Transverse colon (tissue), 4 donors: ENCODE measurements at places on chromosomes 5 and 9. TPM values are rescaled to one million over a fixed set of nuclear protein-coding genes. Genes with fewer than 3 reads are reported as not detected.

- DNase-seq, result no peak
Observed at GRCh38 chr5:12292610-12293204, 388.5 kb upstream of the CTNND2 start.

DNA sequence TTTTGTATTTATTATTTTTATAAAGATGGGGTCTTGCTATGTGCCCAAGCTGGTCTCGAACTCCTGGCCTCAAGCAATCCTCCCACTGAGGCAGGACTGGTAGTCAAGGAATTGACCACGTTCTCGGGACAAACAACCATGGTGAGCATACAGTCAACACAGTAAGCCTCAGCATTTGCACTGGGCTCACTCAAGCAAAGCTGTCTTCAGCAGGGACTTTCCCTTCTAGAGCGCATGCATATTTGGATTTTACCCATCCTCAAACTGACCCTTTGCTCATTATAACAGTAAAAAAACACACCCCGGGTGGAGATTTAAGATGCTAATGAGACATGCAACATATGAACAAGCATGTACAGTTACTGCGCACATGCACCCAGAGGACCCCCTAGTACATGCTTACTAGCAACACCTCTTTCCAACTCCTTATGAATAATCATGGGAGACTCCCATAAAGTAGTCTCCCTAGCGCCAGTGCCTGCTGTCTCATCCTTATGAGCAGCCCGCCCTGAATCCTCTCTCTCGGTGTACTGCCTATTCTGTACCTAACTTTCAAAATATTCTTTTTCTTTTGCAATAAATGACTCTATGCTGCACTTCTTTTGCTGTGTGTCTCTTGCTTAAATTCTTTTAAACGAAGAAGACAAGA lies 41.5 kb downstream of the C5orf22 start:
- no peak for DNase-seq

GRCh38 chr9:121732886-121733285 lies 81.5 kb downstream of the DAB2IP start:
- no peak for DNase-seq

DNA sequence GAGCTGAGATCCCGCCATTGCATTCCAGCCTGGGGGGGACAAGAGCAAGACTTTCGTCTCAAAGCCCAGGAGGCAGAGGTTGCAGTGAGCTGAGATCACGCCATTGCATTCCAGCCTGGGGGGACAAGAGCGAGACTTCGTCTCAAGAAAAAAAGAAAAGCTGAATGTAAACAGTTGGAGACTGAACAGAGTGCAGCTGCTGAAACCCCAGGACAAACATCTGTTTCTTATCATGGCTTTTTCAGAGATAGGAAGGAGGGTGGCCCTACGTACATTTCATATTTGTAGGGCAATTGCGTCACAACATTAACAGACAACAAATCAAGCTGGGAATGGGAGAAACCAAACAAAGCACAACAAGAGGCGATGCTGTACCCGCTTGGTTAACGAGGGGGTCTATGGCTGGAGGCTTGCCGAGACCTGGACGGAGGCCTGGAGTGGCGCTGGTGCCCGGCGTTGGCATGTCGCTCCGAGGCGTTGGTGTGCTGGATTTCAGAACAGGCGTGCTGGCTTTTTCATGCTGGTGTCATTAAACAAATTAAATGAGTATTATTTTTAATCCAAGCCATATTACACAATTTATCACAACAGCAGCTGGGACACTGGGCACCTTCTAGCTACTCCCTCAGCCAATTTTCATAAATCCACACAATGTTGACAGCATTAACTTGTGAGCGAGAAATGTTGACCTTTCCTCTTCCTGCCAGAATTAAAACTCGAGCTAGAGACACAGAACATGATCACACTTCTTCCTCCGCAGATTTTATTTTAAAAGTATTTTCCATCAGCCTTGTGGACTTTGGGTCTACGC lies 76.1 kb downstream of the TLE1 start:
- peak; percentile 47 for DNase-seq

GLRA1 gene
- not detected for total RNA-seq
